Stimulated activated CD8-positive, alpha-beta memory T cell treated with anti-CD3 and anti-CD28 coated beads, Interleukin-15, amount 100 ng/mL, for 4 hours (primary cell): ENCODE measurements at places on chromosomes 11 and 22.

DNA sequence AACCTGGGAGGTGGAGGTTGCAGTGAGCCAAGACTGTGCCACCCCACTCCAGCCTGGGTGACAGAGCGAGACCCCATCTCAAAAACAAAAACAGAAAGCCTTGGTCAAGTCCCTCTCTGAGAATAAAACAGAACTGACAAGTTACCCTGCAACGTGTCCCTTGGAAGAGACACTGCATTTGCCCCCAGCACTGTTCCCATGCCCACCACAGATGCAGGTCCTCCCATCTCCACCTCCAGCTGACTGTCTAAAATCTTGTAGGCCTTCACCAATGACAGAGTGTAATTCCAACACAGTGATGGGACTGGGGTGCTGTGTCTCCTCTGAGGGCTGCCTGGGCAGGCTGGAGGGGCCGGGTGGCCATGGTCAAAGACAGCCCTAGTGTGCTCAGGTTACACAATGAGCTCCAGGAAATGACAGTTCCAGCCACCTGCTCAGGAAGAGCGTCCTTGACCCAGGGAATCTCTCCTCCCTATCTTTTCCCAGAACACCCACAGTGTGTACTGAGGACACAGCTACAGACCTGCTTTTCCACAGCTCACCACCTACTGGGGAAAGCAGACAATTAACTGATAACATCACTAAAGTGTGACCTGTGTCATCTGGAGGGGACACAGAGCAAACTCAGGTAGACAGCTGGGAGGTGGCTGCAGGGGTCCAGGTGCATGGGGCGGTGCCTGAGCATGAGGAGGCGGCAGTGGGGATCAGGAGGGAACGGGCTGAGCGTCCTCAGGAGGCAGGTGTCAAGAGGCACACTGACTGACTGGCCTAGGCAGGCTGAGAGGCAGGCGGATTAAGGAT lies 56.4 kb downstream of the ARFGAP3 start:
- DNase-seq, result no peak

DNA sequence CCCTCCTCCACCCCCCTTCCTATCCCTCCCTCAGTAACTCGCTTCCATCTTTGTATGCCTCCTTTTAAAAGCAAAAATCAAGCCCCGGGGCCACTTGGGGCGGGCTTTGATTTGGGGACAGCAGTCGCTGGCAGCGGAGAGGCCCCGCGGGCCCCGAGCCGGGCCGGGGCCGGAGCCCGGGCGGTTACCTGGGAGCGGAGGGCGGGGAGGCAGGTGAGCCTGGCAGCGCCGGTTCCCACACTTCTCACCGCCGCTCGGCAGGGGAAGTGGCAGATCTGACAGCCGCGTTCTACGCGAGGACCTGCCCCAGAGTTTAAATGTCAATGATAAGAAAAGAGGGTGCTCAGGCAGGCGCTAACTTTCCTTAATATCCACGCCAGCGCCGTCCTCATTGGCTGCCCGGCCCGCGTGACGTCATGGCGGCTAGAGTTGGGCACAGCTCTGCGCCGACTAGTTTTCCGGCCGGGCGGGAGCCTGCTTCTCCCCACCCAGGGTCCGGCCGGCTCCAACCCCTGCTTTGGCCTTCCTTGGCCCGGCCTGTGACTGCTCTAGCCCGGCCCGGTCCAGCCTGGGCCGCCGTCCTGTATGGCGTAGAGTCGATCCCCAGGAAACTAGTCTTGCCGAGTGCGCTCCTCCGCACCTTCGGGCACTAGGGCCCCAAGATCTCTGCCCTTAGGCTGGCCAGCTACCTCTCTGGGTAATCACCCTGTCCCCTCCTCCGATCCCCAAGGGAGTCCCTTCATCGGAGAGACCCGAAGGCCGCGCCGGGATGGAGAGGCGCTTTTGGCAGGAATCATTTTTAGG lies 6.7 kb upstream of the PAX6 start:
- no peak for DNase-seq

DNA sequence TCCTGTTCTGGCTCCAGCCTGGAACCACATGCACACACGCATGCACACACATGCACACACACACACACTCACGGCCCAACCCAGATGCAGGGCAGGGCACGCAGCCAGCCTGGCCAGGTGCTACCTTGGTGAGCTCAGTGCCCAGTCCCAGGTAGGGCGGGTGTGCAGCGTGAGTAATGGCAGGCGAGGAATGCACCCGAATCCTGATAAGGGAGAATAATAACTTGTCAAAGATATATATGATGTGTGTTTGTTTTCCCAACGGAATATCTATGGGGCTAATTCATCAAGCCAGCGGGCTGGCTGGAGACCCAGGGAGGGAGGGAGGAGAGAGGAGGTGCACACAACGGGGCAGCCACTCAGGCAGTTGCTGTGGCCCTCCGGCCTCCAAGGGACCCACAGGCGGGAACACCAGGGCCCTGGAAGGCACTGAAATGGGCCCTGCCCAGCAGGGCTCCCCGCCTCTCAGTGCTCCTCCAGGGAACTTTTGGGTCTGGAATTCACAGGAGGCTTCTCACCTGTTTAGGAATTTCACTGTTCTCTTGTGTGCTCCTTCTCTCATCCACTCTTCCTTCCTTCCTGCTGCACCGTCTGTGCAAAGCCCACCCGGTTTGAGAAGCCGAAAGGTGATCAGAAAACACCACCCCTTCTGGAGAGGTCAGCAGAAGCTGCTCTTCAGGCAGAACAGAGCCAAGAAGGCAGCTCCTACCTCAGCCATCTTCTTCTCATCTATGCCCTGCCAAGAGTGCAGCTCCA lies 79.0 kb downstream of the BUD13 start:
- DNase-seq, result no peak

- DNase-seq, result no peak
Observed at GRCh38 chr11:113168354-113169342, 145.7 kb upstream of the TTC12 start.

GRCh38 chr11:19907008-19907579 lies 194.5 kb downstream of the NAV2 start:
- DNase-seq, result no peak

- DNase-seq, result no peak
Observed at GRCh38 chr11:86517557-86517956, 142.9 kb downstream of the CCDC81 start.

DNA sequence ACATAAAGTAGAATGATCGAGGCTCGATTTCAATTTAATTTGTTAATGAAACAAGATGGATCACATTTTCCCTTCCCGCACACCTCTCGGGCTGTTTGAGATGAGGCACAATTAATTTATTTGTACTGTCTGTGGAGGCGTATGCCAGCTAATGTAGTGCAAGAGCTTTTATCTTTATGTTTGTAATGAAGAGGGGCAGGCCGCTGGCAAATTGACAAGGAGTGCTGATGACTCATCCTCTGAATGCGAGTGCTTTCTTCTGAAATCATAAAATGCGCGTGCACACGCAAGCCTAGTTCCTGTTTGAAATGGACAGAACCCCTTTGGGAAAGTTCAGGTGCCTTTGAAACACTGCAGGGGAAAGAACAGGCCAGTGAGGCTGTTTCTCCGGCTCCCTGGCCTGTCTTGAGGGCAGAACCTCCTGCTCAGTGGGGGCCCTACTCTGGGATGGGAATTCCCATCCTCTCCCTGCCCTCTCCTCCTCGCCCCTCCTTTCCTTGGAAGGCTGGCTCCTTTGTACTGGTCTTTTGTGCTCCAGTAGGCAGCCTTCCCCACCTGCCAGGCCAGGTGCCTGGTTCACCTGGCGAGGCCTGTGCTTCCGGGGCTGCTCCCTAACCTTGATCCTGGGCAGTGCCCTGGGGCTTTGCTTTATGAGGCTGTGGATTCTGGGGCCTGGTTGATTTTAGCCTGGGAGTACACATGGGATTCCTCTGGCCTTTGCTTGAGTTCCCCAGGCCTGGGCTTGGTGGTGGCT lies 50.3 kb downstream of the TEAD1 start:
- no peak for DNase-seq

GRCh38 chr11:11817957-11818356 lies 23.8 kb upstream of the USP47 start:
- DNase-seq, result no peak

- DNase-seq, result no peak
Observed at GRCh38 chr11:19633276-19633675, 79.4 kb upstream of the NAV2 start.
